ENCODE measurements at places on chromosomes 1 and 21.

DNA sequence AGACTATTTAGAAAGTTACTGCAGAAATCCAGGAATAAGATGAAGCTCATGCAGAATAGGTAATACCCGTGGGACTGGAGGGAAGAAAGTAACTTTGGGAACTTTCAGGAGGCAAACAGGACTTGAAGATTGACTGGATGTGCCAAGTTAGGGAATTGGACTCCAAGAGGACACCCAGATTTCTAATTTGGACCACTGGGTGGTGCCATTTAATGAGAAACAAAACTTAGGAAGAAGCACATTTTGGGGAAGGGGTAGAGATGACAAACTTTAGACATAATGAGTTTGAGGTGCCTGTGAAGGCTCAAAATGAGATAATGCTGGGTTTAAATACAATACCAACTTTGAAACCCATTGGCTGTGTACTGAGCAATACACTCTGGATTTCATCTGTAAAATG lies 3.3 kb upstream of the B4GALT3 start:
- no peak overlapping the region for H3K27ac ChIP-seq
- DNase-seq, result no peak
- H3K4me1 ChIP-seq, result peaks cover 7% of the 10 kb centered on the region
- H3K36me3 ChIP-seq, result no peaks in the 10 kb centered on the region

GRCh38 chr1:8722366-8722765 lies 95.1 kb downstream of the RERE start:
- H3K4me1 ChIP-seq, result no peaks in the 10 kb centered on the region
- H3K27me3 ChIP-seq, result no peaks in the 10 kb centered on the region
- H3K4me3 ChIP-seq, result no peak overlapping the region
- no peak for DNase-seq
- no peaks in the 10 kb centered on the region for H3K36me3 ChIP-seq

GRCh38 chr21:34871026-34871908 lies 177.8 kb downstream of the RUNX1 start:
- peaks cover 48% of the 10 kb centered on the region for H3K36me3 ChIP-seq
- H3K4me1 ChIP-seq, result no peaks in the 10 kb centered on the region
- H3K27me3 ChIP-seq, result no peaks in the 10 kb centered on the region
- no peak for DNase-seq
- no peak overlapping the region for H3K27ac ChIP-seq

DNA sequence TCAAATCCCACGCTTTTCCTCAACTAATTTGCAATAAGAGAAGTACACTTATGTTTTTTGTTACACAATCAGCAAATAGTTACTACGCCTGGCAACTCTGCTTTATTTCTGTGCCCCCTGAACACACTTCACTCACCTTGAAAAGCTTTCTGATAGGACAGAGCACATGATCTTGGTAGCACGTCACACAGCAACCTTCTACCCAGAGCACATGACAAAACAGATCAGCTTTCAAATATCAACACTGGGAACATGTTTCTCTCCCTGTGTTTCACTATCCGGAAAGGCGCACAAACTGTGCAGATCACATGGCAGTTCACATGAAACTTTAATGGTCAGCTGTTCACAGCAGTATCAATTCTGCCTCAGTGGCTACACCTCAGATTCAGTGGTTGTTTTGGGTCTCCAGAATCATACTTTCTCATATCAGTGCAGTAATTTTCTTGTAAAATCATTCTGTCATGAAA lies 2.2 kb downstream of the SLC19A2 start:
- DNase-seq, result peak; percentile 85
- H3K27ac ChIP-seq, result no peak overlapping the region
- H3K27me3 ChIP-seq, result no peaks in the 10 kb centered on the region
- H3K36me3 ChIP-seq, result no peaks in the 10 kb centered on the region
- H3K4me1 ChIP-seq, result peaks cover 28% of the 10 kb centered on the region

GRCh38 chr1:46522969-46523320 lies 28.5 kb downstream of the KNCN start:
- H3K27me3 ChIP-seq, result peaks cover 50% of the 10 kb centered on the region
- H3K36me3 ChIP-seq, result no peaks in the 10 kb centered on the region
- no peak overlapping the region for H3K27ac ChIP-seq
- no peak overlapping the region for H3K4me3 ChIP-seq

GRCh38 chr1:22471078-22471477 lies 19.4 kb downstream of the ZBTB40 start:
- DNase-seq, result peak; percentile 25
- no peaks in the 10 kb centered on the region for H3K27me3 ChIP-seq
- H3K27ac ChIP-seq, result no peak overlapping the region

- no peak for DNase-seq
- peaks cover 3% of the 10 kb centered on the region for H3K36me3 ChIP-seq
- no peak overlapping the region for H3K27ac ChIP-seq
- H3K4me3 ChIP-seq, result no peak overlapping the region
- H3K27me3 ChIP-seq, result no peaks in the 10 kb centered on the region
- no peaks in the 10 kb centered on the region for H3K4me1 ChIP-seq
Measured at GRCh38 chr1:53324728-53325297, 3.1 kb downstream of the LRP8 start.

GRCh38 chr1:218665221-218665620 lies 320.1 kb downstream of the TGFB2 start:
- no peaks in the 10 kb centered on the region for H3K36me3 ChIP-seq
- no peak overlapping the region for H3K4me3 ChIP-seq
- no peak overlapping the region for H3K27ac ChIP-seq
- DNase-seq, result no peak

GRCh38 chr1:41838266-41838665 lies 80.5 kb downstream of the HIVEP3 start:
- H3K4me3 ChIP-seq, result no peak overlapping the region
- H3K27ac ChIP-seq, result no peak overlapping the region
- DNase-seq, result no peak
- H3K27me3 ChIP-seq, result no peaks in the 10 kb centered on the region
- H3K4me1 ChIP-seq, result no peaks in the 10 kb centered on the region

- peaks cover 51% of the 10 kb centered on the region for H3K4me1 ChIP-seq
- H3K4me3 ChIP-seq, result no peak overlapping the region
- no peak for DNase-seq
- no peaks in the 10 kb centered on the region for H3K36me3 ChIP-seq
Measured at GRCh38 chr1:181128592-181129497, 40.3 kb downstream of the IER5 start.

GRCh38 chr1:231693361-231694074 lies 66.9 kb downstream of the DISC1 start:
- H3K27me3 ChIP-seq, result no peaks in the 10 kb centered on the region
- no peaks in the 10 kb centered on the region for H3K4me1 ChIP-seq
- no peak overlapping the region for H3K4me3 ChIP-seq
- H3K36me3 ChIP-seq, result no peaks in the 10 kb centered on the region
- no peak for DNase-seq

DNA sequence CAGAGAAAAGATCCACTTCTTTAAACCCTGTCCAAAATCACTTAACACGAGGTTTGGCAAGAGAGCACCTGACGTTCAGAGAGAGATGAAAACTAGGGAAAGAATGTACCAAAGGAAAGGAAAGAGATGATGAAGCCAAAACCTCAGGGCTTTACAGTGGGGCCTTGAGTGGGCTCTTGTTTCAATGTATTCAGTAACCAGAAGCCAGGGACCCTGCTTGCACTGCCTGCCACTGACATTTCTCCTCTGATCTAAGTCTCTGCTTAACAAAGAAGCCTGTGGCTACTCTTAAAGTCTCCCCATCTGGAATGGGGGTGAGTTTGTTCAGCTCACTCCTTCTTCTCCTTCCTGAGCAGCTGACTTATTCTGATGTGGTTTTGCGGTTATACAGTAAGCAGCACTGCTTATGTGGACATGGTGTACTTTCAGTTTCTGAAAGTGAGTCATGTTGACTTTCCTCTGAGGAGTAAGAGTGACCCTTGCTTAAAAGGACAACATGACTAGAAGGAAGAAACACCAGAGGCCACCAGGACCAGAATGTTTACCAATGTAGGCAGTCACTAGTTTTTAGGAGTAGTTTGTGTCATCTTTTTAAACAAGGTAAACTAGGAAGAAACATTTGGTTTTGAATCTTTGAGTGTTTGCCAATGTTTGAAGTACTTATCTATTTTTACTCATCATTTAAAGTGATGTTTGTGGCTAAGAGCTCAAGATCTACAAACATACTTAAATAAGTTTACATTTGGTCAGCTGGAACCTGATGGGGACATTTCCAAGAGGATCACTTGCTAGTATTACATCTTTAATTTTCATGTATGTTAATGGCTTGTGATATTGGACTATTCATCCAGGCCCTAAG lies 87.4 kb downstream of the FASLG start:
- peak overlapping the region; percentile 83 for H3K27ac ChIP-seq
- no peak overlapping the region for H3K4me3 ChIP-seq

DNA sequence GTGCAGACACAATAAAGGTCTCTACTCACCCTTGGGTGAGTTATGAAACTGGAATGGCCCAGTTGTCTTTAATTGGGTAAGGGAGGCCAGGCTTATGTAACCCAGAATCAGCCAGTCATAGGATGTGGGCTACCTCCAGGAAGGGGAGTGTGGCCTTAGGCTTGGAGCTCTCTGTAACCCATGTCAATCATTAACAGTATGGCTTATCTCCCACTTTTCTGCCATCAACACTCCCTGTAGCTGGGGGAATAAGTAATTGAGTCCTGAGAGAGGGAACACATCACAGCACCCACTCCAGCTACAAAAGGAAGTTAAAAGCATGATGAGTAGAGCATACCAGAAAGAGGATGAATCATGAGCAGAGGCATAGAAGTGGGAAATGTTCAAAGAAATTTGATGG lies 327.0 kb upstream of the DUSP10 start:
- H3K36me3 ChIP-seq, result no peaks in the 10 kb centered on the region
- no peak overlapping the region for H3K27ac ChIP-seq
- H3K27me3 ChIP-seq, result no peaks in the 10 kb centered on the region

DNA sequence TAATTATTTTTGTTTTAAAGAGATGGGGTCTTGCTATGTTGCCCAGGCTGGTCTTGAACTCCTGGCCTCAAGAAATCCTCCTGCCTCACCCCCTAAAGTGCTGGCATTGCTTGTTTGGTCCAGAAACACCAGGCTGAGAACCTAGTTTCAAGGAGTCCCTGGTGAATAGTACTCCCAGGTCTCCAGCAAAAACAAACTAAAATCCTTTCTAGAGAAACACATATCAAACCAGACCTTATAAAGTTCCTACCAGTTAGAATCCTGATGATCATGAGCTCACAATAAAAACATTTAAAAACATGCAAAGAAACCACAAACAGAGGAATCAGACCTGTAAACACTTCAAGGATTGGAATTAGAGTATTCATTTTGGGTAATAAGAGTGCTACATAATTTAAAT lies 34.4 kb upstream of the PADI1 start:
- H3K4me1 ChIP-seq, result no peaks in the 10 kb centered on the region
- H3K27me3 ChIP-seq, result no peaks in the 10 kb centered on the region
- DNase-seq, result no peak
- no peak overlapping the region for H3K4me3 ChIP-seq
- H3K36me3 ChIP-seq, result no peaks in the 10 kb centered on the region

DNA sequence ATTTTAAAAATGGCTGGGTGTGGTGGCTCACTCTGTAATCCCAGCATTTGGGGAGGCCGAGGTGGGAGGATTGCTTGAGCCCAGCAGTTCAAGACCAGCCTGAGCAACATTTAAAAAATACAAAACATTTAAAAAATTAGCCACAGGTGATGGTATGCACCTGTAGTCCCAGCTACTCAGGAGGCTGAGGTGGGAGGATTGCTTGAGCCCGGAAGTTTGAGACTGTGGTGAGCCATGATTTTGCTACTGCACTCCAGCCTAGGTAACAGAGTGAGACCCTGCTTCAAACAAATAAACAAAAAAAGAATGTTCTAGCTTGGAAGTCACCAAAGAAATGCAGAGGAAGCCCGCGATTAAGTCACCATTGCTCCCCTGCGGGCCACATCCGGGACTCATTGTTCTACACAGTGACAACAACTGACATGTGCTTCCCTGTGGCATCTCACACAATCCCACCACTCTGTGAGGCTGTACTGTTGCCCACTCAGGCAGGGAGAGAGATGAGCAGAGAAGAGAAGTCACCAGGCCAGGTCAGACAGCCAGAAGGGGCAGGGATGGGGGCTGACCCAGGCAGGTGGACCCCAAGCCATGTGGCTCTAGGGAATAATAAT lies 18.4 kb upstream of the SPATC1L start:
- no peak overlapping the region for H3K27ac ChIP-seq
- peaks cover 38% of the 10 kb centered on the region for H3K36me3 ChIP-seq
- no peak overlapping the region for H3K4me3 ChIP-seq
- no peak for DNase-seq

GRCh38 chr1:151616505-151616849 lies 4.6 kb downstream of the SNX27 start:
- H3K4me3 ChIP-seq, result no peak overlapping the region
- no peak overlapping the region for H3K27ac ChIP-seq
- DNase-seq, result no peak
- H3K27me3 ChIP-seq, result no peaks in the 10 kb centered on the region
- peaks cover 4% of the 10 kb centered on the region for H3K36me3 ChIP-seq
- peaks cover 8% of the 10 kb centered on the region for H3K4me1 ChIP-seq

DNA sequence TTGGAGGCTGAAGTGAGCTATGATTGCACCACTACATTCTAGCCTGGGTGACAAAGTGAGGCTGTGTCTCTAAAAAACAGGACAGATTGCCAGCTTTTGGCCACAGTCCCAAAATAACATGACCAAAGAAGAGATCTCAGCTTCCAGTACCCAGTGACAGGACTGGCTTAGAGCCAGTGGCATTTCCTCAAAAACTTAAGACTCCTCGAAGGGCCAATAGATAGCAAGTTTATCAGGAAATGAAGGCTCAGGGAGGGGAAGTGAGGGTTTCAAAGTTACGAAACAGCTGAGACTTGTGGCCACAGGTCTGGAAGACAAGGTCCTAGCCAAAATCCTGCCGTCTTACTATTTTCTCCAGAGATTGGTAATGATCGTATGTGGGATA lies 6.3 kb upstream of the TMEM39B start:
- no peak overlapping the region for H3K27ac ChIP-seq
- no peaks in the 10 kb centered on the region for H3K27me3 ChIP-seq
- no peaks in the 10 kb centered on the region for H3K36me3 ChIP-seq

DNA sequence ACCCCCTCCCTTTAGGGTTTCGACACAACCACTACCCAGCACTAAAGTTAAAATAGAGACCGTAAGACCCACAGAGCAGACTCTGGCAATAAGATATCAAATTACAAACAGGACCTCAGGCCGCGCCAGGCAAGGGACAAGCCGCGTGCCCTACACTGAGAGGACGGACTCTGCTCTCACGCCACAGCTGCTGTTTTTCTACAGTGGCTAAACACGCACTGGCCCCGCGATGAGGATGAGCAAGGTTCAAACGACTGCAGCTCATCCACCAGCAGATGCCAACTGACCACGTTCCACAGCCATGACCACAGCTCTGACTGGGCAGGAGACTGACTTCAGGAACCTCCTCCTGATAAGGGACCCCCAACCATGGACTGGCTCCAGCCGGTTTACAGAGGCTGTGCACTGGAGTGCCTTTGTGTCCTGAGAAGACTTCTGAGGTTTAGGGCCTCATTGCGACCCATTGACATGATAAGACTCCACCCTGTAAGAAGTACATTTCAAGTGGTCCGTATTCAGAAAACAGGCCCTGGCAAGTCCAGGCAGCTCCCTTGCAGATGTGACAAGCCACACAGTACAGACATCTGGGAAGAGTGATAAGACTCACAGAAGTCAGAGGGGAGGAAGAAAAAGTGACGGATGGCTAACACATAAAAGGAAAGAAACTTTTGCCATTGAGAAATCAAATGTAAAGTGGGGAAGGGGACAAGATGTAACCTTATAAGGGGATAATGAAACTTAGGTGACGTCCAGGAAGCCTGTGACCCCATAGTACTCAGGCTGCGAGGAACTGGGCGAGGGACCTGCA lies 1.5 kb upstream of the KRTAP10-6 start:
- H3K27me3 ChIP-seq, result peaks cover 4% of the 10 kb centered on the region
- DNase-seq, result no peak
- H3K4me3 ChIP-seq, result no peak overlapping the region
- no peaks in the 10 kb centered on the region for H3K4me1 ChIP-seq
- H3K36me3 ChIP-seq, result no peaks in the 10 kb centered on the region
